Mammary epithelial cell (primary cell): ENCODE measurements at places on chromosomes 3 and 15.
A peak's percentile ranks its signal among the peaks of the same experiment; 100 is the strongest.

DNA sequence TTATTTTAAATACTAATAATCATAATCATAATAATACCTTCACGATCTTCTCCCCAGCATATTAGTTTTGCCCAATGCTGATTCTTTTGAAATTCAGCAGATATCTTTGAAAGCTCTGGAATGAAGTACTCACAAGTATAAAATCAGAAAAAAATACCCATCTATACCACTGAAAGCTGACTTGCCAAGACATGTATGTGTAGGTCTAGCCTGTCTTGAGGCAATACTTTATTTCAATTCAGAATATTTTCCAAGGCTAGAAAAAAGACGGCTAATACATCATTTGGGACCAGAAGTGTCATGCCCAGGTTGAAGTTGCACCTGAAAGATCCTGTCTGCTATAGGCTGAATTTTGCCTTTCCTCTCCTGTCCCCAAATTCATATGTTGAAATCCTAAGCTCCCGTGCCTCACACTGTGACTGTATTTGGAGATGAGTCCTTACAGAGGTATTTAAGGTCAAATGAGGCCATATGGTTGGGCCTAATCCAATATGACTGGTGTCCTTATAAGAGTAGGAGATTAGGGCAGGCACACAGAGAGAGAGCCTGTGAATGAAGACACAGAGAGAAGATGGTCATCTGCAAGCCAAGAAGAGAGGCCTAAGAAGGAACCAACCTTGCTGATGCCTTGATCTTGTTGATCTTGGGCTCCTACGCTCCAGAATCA, 255.9 kb upstream of the CMC1 start:
- DNase-seq = peak; percentile 29

- DNase-seq = no peak
Measured at GRCh38 chr15:42060797-42061196, 33.6 kb downstream of the PLA2G4D start.

DNA sequence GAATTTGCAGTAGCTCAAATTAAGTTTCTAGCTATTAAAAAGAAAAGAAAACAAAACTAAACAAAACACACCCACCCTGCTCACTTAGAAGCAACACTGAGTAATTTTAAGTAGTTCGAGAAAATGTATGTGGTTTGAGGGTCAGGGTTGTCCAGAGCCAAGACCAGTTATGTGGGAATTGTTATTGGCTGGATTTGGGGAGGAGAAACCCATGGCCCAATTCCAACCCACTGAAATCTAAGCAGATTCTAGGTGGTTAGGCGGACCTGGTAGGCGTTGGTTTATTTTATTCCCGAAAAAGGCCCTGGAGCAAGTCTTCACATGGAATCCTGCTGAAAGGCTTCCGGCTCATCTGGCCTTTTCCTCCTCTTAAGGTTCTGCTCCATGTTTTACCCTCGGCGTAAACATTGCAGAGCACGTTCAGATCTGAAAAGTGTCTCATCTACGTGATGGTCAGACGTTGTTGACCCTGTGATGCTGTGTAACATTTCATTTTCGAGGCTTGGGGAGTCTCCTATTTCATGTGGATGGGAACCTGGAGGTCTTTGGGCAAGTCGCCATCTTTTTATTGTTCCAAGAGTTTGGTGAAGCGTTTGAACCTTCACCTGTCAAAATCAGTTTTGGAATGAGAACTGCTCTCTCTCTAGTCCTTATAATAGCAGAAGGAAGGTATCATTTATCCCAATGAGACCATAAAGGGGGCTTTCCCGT, 64.0 kb downstream of the FLNB start:
- DNase-seq = no peak

- no peak for DNase-seq
Measured at GRCh38 chr3:192215-192929, 4.2 kb upstream of the CHL1 start.

GRCh38 chr3:36765104-36765503, 751 bp upstream of the DCLK3 start:
- DNase-seq = no peak

DNA sequence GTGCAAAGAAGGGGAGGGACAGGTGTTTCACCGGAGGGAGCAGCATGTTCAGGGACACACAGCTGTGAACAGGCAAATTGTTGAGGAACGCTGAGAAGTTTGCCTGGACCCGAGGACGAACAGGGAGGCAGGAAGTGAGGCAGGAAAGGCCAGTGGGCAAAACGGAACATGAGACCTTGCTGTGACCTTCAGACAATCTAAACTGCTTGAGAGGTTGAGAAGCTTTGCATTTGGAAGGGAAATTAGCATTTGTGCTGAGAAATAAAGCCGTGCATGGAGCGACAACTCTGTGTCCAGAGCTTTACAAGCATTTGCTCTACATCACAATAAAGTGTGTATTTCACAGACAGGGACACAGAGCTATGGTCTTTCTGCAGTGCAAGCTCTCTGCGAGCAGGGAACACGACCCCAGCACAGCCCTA, 47.9 kb downstream of the CDC25A start:
- DNase-seq = no peak

- peak; percentile 63 for DNase-seq
Measured at GRCh38 chr15:63599401-63600000, 2.3 kb downstream of the FBXL22 start.

DNA sequence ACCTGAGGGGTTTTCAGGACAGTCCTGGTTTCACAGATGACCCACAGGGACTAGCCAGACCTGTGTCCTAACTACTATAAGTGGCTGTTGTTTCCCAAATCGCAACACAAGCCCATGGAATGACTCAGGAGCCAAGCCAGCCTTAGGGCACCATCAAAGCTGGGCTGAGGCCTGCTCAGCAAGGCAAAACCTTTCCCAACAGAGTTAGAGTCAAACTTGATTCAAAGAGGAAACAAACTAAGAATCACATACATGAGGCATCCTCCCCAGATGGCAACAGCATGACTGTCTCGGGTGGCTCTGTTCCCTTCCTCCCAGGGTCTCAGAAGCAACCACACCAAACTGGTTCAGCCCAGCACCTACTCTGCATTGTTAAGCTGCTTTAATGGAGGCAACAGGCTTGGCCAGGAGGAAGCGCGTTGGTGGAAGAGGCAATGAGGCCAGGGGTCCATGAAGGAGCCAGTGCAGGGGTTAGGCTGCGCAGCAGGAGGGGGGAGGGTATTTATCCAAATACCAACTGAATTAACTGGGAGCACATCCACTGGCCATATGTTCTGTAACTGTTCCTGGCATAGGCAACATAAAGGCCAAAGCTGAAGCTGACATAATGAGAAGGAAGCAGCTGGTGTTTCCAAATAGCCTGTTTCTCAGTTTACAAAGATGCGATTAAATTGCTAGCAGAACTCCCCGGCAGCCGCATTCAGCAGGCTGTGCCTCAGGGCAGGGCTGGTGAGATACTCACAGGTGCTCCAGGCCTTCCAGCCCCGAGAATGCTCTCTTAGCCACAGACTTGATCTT, 102.4 kb downstream of the LRIG1 start:
- DNase-seq = peak; percentile 17

- peak; percentile 81 for DNase-seq
Measured at GRCh38 chr3:10772271-10773161, 43.5 kb upstream of the SLC6A11 start.

GRCh38 chr3:23072693-23073092, 130.4 kb upstream of the UBE2E2 start:
- DNase-seq = no peak

DNA sequence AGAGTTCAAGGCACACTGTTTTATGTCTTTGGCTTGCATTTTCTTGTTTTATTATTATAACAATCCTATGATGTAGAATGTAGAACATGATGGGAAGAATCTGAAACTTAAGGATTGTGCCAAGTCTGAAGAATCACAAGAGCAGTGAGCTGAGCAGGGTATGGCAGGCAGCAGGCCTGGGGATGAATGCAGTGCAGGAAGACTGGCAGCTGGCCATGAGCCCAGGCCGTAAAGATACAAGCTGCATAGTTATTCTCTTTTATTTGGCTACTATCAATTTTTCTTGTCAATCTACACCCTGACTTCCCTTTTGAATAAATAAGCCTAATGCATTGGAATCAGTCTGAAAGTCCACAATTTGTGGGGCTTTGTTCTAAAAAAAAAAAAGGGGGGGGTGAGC, 89.6 kb upstream of the ARPP21 start:
- no peak for DNase-seq

DNA sequence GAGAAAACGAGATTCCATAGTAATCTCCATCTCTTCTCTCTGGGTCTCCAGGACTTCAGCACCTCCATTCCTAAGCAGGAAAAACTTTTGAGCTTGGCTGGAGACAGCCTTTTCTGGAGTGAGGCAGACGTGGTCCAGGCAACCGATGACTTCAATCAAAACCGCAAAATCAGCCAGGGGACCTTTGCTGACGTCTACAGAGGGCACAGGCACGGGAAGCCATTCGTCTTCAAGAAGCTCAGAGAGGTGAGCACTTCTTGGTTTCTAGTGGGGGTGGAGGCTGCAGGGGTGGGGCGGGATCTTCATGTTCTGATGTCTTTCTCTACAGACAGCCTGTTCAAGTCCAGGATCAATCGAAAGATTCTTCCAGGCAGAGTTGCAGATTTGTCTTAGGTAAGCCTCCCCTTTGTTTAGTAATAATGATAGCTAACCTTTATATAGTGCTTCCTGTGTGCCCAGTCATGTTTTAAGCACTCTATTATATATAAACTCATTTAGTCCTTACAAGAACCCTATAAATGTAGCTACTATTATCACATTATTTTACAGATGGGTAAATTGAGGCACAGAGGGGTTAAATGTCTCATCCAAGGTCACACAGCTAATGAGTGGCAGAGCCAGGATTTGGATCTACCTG, 35.0 kb upstream of the TATDN2 start:
- no peak for DNase-seq

DNA sequence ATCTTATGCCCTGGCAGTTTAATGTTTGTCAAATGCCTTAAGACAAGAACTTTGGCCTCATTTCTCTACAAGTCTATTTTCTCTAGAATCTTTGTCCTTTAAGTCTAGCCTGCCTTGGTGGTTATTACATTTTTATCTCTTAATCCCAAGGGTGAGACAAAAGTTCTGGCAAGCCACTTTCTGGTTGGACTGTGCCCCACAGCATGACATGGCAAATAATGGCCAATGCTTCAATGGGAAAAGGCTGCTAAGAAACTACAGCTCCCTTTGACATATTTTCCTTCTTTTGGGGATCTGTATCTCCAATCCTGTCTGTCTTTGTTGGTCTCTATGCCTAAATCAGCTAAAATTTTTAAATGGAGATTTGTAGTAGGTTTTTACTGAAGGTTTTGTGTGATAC, 181.6 kb upstream of the MBNL1 start:
- DNase-seq = no peak

DNA sequence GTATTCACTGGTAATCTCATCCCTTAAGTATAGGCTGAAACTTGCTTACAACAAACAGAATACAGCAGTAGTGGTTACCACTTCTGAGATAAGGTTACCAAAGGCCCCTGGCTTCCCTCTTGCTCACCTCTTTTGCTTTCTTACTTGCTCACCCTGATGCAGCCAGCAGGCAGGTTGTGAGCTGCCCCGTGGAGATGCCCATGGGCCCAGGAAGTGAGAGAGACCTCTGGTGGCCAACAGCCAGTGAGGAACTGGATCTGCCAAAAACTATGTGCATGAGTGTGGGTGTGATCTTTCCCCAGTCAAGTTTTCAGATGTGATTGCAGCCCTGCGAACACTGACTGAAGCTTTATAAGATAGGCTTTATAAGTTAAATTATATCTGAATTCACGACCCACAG, 48.7 kb downstream of the NMNAT3 start:
- DNase-seq = peak; percentile 68

DNA sequence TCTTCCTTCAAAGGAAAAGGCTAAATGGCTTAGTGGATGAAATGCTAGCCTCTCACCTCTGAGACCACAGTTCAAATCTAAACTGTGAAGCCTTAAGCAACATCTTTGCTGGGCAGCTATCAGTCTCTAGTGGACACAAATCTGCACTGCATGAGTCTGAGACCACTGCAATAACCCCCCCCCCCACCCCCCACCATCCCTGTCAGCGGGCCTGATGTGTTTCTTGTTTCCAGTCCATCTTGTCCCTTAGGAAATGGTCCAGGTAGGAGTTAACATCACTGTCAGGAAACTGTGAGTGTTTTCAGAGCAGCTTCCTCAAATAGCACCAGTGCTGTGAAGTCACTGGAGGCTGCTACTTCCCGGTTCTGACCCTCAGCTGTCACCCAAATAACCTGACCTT, 140.6 kb upstream of the TMCO5A start:
- no peak for DNase-seq

GRCh38 chr3:12287727-12288181, 1.1 kb upstream of the PPARG start:
- DNase-seq = no peak

- no peak for DNase-seq
Measured at GRCh38 chr3:170350515-170351413, 6.8 kb upstream of the SKIL start.

DNA sequence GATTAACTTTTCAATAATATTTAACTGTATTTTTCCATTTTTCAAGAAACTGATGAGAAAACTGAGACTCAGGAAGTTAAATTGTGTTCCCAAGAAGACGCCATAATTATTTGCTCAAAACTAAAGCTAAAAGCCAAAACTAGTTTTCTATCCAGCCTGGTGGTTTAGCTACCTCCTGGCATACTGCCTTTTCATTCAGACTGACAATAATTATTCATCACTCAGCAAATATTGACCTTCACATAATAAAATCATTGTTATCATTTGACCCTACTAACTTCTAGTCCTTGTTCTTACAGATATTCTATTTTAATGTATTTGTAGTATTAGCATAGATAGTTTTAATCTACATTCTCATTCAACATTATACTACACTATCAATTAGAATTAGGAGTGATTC, 210.6 kb upstream of the GADL1 start:
- DNase-seq = peak; percentile 12

- DNase-seq = no peak
Measured at GRCh38 chr15:90924375-90924774, 8.0 kb downstream of the HDDC3 start.

- DNase-seq = no peak
Measured at GRCh38 chr3:28841441-28841840, 439.4 kb upstream of the RBMS3 start.

DNA sequence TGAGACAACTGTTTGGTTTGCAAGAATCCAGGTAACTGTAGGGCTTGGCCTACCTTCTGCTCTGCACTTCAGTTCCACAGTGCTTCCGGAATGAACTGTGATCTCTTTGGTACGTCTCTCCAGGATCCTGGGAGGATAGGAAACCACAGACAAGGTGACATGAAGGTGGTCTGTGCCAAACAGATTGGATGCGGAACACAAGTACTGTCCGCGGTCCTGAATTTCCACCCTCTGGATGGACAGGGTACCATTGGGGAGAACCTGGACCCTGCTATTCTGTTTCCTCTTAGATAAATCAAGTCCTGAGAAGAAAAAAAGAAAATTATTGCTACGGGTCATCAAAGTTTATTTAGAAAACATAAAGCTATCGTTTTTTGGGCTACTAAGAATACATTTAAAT, 17.3 kb downstream of the IGSF10 start:
- no peak for DNase-seq
